Activated T-cell treated with anti-CD3 and anti-CD28 coated beads for 24 hours (primary cell): ENCODE measurements at places on chromosomes 16 and 17.
A peak's percentile ranks its signal among the peaks of the same experiment; 100 is the strongest.

DNA sequence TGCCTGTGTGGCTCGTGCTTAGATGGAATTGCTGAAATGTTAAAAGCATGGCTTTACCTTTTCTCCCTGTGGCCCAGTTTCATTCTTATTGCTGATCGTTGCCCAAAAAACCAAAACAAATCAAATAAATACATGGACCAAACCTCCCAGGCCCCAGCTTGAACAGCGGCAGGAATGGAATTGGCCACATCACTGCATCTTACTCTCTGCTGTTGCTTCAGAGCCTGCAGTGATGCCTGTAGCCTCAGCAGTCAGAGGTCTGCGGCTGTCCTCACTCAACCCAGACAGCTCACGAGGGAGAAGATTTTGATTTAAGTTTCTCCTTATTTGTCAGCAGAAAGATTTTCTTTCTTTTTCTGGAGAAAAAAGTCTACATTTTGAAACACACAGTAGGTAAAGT is 91.5 kb downstream of the NPIPB11 start:
- no peak for DNase-seq

DNA sequence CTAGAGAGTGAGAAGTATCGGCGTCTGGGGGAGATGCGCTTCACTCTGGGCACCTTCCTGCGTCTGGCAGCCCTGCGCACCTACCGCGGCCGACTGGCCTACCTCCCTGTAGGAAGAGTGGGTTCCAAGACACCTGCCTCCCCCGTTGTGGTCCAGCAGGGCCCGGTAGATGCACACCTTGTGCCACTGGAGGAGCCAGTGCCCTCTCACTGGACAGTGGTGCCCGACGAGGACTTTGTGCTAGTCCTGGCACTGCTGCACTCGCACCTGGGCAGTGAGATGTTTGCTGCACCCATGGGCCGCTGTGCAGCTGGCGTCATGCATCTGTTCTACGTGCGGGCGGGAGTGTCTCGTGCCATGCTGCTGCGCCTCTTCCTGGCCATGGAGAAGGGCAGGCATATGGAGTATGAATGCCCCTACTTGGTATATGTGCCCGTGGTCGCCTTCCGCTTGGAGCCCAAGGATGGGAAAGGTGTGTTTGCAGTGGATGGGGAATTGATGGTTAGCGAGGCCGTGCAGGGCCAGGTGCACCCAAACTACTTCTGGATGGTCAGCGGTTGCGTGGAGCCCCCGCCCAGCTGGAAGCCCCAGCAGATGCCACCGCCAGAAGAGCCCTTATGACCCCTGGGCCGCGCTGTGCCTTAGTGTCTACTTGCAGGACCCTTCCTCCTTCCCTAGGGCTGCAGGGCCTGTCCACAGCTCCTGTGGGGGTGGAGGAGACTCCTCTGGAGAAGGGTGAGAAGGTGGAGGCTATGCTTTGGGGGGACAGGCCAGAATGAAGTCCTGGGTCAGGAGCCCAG is 2.8 kb downstream of the SPHK1 start:
- no peak for DNase-seq

DNA sequence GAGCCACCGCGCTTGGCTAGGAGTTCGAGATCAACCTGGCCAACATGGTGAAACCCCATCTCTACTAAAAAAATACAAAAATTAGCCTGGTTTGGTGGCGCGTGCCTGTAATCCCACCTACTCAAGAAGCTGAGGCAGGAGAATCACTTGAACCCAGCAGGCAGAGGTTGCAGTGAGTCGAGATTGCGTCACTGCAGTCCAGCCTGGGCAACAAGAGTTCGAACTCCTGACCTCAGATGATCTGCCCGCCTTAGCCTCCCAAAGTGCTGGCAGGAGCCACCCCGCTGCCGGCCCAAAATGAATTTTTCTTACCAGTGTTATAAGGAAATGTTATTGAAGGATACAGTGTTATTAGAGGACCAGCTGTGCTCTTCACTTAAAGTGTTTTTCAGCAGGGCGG is 2.3 kb downstream of the NUP85 start:
- DNase-seq, result no peak

DNA sequence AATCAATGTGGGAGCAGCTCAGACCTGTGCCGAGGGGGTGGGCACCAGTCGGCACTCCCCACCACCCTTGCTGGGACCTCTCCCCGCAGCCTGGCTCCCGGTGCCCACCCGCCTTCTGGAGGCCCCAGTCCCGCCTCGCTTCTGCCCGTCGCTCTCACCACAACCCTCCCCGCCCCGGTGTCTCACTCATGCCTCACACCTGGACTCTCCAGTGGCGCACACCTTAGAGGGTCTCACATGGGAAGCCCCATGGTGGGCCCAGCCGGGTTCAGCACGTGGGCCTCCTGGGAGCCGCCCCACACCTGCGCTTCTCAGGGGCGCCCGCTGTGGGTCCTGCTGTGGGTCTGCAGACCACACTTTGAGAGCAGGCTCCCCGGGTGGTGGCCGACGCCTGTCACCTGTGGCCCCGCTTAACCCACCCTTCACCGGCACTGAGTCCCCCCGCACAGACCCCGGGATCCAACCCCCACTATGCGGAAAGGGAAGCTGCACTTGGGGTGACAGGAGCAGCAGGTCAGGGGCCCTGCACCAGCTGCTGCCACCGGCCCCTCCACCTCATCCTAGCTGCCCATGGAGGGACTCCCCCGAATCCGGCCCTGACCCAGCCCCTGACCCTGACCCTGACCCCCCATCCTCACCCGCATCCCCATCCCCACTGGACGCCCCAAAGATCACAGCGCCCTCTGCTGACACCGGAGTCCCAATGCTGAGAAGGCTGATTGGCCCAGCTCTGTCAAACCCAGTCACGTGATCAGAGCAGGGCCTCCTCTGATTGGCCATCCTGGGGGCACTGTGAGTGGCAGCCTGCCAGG is 27.4 kb upstream of the SLC38A10 start:
- peak; percentile 16 for DNase-seq

- DNase-seq, result peak; percentile 26
Measured at GRCh38 chr17:67602974-67603373, 114.8 kb upstream of the NOL11 start.

DNA sequence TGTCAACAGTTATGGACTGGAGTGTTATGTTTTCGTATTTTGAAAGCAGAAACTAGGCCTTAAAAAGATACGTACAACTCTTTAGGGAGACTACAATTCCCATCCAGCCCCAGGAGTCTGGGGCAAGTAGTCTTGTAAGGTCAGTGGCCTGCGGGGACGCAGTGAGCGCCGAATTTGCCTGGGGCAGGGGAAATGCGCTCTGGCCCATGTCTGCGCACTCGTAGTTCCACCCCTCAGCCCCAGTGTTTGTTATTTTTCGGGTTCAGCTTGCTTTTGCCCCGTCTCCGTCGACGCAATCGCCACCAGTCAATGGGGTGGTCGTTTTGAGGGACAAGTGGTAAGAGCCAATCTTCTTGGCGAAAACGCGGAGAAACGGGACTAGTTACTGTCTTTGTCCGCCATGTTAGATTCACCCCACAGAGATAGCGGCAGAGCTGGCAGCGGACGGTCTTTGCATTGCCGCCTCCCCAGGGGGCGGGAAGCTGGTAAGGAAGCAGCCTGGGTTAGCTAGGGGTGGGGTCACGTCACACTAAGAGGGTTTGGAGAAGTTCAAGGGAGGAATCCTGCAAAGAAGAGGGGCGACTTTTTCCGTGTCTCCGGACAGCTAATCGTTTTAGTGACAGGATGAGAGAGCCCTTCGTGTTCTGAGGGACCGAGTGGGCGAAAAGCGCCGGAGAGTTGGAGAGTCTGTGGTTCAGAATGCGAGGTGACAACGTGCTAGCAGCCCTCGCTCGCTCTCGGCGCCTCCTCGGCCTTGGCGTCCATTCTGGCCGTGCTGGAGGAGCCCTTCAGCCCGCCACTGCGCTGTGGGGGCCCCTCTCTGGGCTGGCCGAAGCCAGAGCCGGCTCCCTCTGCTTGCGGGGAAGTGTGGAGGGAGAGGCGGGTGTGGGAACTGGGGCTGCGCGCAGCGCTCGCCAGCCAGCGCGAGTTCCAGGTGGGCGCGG is 1.1 kb upstream of the BRCA1 start:
- no peak for DNase-seq

GRCh38 chr17:14595656-14596055 is 294.8 kb downstream of the HS3ST3B1 start:
- DNase-seq, result no peak

DNA sequence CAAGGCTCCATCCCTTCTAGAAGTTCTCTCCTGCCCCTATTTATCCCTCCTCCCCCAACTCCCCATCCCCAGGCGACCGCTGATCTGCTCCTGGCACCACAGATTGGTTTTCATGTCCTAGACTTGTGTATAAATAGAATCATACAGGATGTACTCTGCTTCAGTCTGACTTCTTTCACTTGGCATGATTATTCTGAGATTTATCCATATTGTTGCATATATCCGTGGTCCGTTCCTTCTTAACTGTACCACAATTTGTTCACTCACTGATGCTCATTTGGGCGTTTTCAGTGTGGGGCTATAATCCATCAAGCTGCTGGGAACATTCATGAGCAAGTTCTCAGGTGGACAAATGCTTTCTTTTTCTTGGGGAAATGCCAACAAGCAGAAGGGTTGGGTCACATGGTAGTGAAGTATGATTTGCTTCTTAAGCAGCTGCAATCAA is 23.9 kb downstream of the PITPNM3 start:
- DNase-seq, result no peak

GRCh38 chr17:75459590-75460267 is 3.3 kb downstream of the TMEM94 start:
- DNase-seq, result no peak

- DNase-seq, result no peak
Measured at GRCh38 chr17:78210111-78210510, 3.9 kb upstream of the BIRC5 start.

DNA sequence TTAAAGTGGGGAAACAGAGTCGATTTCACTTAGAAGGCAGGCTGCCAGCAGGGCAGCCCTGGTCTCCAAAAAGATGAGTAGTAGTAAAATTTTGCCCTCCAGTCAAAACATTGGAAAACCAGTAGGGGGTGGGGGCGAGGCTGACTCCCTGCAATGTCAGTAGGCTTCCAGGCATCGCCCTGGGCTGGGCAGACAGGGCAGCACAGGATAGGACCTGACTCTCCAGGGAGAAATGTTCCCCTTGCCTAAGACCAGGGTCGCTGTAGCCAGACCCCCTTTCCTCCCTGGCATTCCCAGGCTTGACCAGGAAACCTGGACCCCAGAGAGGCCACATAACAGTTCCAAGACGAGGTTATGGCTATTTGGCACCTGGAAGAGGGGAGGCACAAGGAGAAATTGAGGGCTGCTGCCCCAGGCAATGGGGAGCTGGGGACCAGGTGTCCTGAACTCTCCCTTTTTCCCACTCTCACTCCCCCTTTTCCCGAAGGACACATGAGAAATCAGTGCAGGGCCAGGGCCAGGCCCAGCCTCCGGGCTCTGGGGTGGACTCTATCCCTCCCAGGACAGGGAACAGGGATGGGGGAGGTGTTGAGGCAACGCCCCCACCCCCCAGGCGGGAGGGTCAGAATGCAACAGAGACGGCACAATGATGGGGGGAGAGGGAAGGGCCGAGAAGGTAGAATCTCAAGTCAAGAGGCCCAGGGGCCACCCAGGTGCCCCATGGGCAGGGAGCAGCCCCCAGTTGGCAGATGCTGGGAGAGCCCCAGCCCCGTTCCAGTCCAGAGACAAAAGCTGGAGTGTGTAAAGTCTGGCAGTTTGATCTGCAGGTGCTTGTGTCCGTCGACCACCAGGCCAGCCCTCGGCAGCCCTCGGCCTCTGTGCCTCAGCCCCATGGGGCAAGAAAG is 4.5 kb upstream of the SAMD14 start:
- DNase-seq, result no peak

DNA sequence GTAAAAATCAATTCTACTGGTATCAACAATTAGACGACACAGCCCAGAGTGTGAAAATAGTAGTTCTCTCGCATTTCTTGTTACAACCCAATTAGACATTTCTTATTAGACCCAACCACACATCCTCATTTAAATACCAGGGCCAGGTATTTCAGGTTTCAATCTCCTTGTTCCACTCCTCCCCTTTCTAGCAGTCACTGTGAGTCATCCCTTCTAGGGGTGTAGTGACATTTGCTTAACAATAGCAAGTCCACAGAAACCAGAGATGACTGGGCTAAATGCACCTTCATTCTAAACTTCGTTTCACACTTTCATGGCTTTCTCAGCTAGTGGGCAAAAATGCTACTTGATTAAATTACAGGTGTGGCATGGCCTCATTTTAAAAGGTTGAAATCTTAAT is 116.9 kb upstream of the CACNG3 start:
- no peak for DNase-seq

DNA sequence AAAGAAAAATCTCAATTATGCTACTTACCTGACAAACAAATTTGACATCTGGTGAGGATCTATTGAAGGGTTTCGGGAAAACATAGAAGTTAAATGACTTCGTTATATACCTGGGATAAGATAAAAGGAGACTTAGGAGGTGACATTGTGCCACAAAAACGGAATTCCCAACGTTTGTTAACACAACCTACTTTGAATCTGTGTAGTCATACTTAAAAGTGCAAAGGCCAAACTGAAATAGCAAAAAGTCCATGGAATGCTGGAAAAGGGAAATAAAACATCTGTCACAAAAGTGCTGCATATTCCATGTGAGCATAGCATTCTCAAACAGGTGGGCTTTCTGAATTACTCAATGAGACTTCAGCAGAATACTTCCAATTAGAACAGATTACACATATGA is 3.0 kb downstream of the PARN start:
- no peak for DNase-seq

- no peak for DNase-seq
Measured at GRCh38 chr16:10107081-10107480, 75.1 kb downstream of the GRIN2A start.

GRCh38 chr16:64974381-64974780 is 147.5 kb downstream of the CDH11 start:
- DNase-seq, result no peak

DNA sequence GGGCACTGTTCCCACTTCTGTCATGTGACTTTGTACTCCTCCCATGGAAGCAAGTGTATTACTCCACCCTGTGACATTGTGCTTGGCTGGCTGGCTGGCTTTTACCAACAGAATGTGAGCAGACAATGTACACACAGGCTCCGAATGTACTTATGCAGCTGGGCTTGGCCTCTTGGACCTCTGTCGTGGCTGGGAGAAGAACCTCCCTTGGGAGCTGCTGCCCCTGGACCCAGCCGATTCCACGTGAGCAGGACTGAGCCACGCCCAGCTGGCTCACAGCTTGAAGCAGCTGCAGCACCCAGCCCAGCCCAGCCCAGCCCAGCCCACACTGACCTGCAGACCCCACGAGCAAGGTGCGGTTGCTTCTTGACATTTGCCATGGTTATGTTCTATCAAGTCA is 177.5 kb downstream of the RBFOX3 start:
- DNase-seq, result no peak

GRCh38 chr17:42547001-42547461 is 5.7 kb upstream of the HSD17B1 start:
- no peak for DNase-seq
